ENCODE measurements at places on chromosomes 12 and 14.
A peak's percentile ranks its signal among the peaks of the same experiment; 100 is the strongest.

DNA sequence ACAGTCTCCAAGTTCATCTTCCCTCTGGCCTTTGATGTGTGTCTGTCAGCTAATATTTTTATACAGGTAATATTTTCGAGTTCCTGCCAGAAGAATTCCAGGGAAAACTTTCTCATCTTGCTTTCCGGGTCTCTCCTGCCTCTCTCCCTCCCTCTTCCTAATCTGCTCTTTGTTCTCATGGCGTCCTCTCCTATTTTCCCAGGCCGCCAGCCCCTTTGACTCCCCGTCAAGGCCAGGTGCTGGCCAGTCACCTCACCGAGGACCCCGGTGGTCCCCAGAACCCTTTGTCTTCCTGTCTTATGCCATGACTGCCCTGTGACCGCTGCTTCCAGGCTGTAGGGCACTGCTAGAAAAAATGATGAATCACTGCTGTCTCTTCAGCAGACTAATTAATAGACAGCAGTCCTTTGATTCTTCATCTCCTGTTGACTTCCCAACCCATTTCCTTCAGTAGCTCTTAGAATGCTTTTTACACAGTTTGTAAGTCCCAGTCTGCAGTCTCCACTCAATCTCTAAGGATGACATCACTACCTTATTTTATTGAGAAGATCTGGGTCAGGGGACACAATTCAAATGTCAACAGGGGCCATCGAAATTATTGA is 40.7 kb downstream of the PPFIBP1 start:
- DNase-seq, result no peak

DNA sequence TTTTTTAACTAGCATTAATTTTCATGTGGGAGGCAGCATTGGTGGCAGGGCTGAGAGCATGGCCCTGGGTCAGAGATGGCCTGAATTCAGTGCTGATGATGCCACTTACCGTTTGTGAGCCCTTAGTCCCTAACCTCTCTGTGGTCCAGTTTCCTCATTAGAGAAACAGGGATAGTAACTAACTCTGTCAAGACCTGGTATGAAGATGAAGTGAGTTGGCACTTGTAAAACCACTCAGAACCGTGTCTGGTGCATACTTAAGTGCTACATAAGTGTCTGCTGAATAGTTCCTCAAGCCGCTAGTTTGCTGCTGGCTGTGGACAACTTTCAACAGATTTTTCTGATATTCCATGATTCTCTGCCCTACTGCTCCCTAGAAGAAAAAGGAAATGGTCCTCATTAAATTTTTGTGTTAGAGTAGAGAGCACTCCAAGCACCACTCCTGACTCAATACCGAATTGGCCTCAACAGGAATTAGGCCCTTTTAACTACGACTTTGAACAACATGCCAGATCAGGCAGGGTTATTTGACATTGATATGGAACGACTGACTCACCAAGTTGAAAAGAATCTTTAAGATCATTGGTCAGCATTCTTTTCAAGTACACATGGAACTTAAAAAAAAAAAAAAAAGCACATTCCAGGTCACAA is 250.2 kb downstream of the ANO2 start:
- DNase-seq, result no peak

- DNase-seq, result no peak
Measured at GRCh38 chr14:91378930-91379578, 38.6 kb downstream of the CCDC88C start.

- no peak for DNase-seq
Measured at GRCh38 chr12:12859690-12860089, 31.7 kb upstream of the GPRC5A start.

DNA sequence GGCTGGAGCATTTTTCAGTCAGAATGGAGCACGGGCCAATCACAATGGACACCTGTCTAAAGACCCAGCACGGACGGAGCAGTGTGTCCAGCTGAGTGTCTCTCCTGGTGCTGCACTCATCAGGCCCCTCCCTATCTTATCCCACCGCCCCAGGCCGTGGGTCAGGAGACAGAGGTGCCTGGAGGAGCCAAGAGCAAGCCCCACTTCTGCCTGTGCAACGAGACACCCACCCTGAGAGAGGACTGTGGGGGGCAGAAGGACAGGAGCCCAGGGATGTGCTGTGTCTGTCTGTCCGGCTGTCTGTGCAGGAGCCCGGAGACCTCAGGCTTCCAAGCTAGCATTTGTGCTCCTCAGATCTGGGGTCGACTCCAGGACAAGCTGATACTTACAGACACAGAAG is 69.6 kb upstream of the SFSWAP start:
- DNase-seq, result no peak

DNA sequence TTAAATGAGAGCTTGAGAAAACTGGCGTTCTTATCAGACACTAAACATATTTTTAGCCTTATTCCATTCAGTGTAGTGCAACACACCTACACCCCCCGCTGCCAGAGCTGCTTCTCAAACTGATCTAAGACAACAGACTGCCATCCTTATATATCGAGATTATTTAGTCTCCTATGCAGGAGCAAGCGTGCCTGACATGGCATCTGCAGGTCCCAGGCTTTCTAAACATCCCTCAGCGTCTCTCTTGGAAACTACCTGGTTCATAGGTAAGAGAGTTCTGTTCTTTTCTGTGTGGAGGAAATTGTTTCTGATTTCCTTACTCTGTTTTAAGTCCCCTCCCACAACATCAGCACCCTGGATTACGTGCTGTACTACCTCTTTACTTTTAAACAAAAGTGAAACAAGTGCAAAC is 117.1 kb upstream of the PTPRB start:
- DNase-seq, result no peak

GRCh38 chr14:101948666-101949216 is 15.6 kb upstream of the DYNC1H1 start:
- no peak for DNase-seq

GRCh38 chr12:124668602-124669001 is 101.2 kb upstream of the NCOR2 start:
- no peak for DNase-seq

- no peak for DNase-seq
Measured at GRCh38 chr14:80809663-80810062, 131.9 kb downstream of the CEP128 start.

- peak; percentile 62 for DNase-seq
Measured at GRCh38 chr12:100141998-100142850, 450 bp downstream of the BLTP3B start.

GRCh38 chr12:85310025-85310424 is 30.0 kb downstream of the ALX1 start:
- no peak for DNase-seq

GRCh38 chr12:64730588-64730969 is 28.6 kb downstream of the GNS start:
- peak; percentile 52 for DNase-seq

- DNase-seq, result no peak
Measured at GRCh38 chr12:56954958-56955355, 2.5 kb downstream of the RDH16 start.

- DNase-seq, result no peak
Measured at GRCh38 chr12:88309546-88309945, 167.4 kb downstream of the TMTC3 start.

DNA sequence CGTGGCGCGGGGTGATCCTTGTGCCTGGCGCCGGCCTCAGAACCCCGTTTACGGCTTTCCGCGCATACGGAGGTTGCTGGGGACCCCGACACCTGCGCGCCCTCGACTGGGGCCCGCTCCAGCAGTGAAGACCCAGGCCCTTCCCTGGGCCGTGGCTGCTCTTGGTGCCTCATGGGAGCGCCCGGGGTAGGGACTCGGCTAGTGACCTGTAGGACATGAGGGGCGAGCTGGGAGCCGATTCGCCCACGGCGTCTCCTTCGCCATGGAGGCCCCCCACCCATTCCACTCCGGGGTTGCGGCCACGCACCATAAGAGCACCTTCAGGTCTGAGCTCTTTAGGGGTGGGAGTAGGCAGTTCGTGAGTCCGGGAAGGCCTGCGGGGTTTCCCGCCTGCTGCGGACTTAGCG is 14.2 kb upstream of the PAX9 start:
- no peak for DNase-seq

GRCh38 chr12:40828593-40828990 is 136.4 kb downstream of the CNTN1 start:
- no peak for DNase-seq

DNA sequence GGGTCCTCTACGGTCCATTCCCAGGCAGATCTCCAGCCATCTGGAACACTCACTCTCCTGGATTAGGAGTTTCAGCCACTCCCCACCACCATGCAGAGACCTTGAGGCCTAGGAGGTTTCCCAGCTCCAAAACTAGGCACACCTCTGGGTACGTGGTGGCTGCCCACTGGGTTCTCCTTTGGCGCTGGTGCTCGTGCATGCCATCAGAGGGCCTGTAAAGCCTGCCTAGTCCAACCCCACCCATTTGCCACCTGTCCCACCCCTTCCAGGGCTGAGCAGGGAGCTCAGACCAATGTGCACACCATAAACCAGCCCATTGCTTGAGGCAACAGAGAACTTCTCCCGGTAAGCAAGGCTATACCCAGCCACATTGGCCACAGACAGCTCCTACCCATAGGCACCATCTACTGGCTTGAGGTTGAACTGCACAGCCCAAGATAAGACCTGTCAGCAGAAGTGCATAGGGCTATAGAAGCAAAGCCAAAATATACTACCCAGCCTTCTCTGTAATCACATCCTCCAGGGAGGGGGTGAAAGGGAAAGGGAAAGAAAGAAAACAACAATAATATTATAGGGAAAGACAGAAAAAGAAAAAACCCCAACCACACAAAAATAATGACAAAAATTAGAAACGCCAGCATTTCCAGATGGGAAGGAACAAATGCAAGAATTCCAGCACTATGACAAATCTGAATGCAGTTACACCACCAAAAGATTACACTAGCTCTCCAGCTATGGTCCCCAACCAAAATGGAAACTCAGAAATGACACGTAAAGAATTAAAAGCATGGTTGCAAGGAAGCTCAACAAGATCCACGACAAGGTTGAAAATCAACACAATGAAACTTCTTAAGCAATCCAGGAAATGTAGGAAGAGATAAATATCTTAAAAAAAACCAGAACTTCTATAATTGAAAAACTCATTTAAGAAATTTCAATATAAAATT is 111.9 kb upstream of the CCDC175 start:
- peak; percentile 86 for DNase-seq

GRCh38 chr12:65248656-65249633 is 29.5 kb upstream of the MSRB3 start:
- DNase-seq, result no peak

- no peak for DNase-seq
Measured at GRCh38 chr14:59253527-59253926, 65.1 kb downstream of the DAAM1 start.
